Tibial nerve (tissue), 4 donors: ENCODE measurements at places on chromosomes 5 and 9. TPM values are rescaled to one million over a fixed set of nuclear protein-coding genes. Genes with fewer than 3 reads are reported as not detected.

Gene PAX5
- total RNA-seq, result not detected

Gene PCDHB10
- 5.4 TPM for total RNA-seq

Gene PDE8B
- 6.3 TPM for total RNA-seq

Gene FAM221B
- not detected for total RNA-seq

Gene IFNA13
- not detected for total RNA-seq

Gene NSA2
- 116 TPM for total RNA-seq

Gene MED22
- 42.2 TPM for total RNA-seq

Gene SPATA31A1
- total RNA-seq, result not detected

Gene FGF18
- 6.9 TPM for total RNA-seq

Gene NKD2
- 0.60 TPM for total RNA-seq

Gene PCDHAC1
- total RNA-seq, result 3.3 TPM

Gene ST8SIA4
- total RNA-seq, result 3.8 TPM

Gene SMC5
- total RNA-seq, result 32.2 TPM

Gene TMEM267
- total RNA-seq, result 8.5 TPM

Gene ANKRD34B
- total RNA-seq, result not detected

Gene TAF11L10
- total RNA-seq, result not detected

Gene KCNMB1
- total RNA-seq, result 0.22 TPM

Gene PCDHGA6
- 7.4 TPM for total RNA-seq

Gene MARCOL
- total RNA-seq, result not detected

Gene ZCCHC10
- total RNA-seq, result 9.0 TPM

Gene SCGB3A2
- not detected for total RNA-seq

Gene PPIP5K2
- 36.6 TPM for total RNA-seq

Gene LHX3
- total RNA-seq, result not detected

Gene FAM200C
- total RNA-seq, result 12.5 TPM

Gene DBH
- total RNA-seq, result 0.22 TPM

Gene PGGT1B
- total RNA-seq, result 10.1 TPM

Gene HSPB3
- total RNA-seq, result not detected

Gene HTR4
- total RNA-seq, result not detected

Gene DCTN4
- total RNA-seq, result 56.4 TPM

Gene PCDHA7
- total RNA-seq, result 2.2 TPM

Gene KIF27
- total RNA-seq, result 9.9 TPM

Gene RNF20
- total RNA-seq, result 24.0 TPM

Gene IFNA21
- not detected for total RNA-seq

Gene NDST1
- total RNA-seq, result 74.3 TPM

Gene LRRC70
- total RNA-seq, result 6.7 TPM

Gene SPARC
- 2,129 TPM for total RNA-seq

Gene CCDC187
- not detected for total RNA-seq

Gene SHROOM1
- 47.1 TPM for total RNA-seq

Gene TLE4
- total RNA-seq, result 28.0 TPM

Gene MUSK
- 0.63 TPM for total RNA-seq

Gene OR1Q1
- total RNA-seq, result not detected

Gene FAM78A
- total RNA-seq, result 3.9 TPM

Gene SLC28A3
- total RNA-seq, result not detected

Gene ADAMTS12
- total RNA-seq, result 9.3 TPM

Gene SAPCD2
- total RNA-seq, result not detected

Gene TRIM36
- 1.5 TPM for total RNA-seq

Gene DPYSL3
- total RNA-seq, result 45.0 TPM

Gene SOX30
- total RNA-seq, result not detected

Gene CMYA5
- 8.1 TPM for total RNA-seq

Gene CYLC2
- total RNA-seq, result not detected

Gene NR6A1
- total RNA-seq, result 8.4 TPM

Gene PCDH12
- 1.2 TPM for total RNA-seq

Gene AGXT2
- total RNA-seq, result not detected

Gene SMIM33
- not detected for total RNA-seq

Gene C9orf50
- total RNA-seq, result 1.0 TPM

Gene SMIM3
- total RNA-seq, result 38.6 TPM
